Fibroblast of the aortic adventitia (primary cell): ENCODE measurements at places on chromosomes 4 and X.
A peak's percentile ranks its signal among the peaks of the same experiment; 100 is the strongest.

DNA sequence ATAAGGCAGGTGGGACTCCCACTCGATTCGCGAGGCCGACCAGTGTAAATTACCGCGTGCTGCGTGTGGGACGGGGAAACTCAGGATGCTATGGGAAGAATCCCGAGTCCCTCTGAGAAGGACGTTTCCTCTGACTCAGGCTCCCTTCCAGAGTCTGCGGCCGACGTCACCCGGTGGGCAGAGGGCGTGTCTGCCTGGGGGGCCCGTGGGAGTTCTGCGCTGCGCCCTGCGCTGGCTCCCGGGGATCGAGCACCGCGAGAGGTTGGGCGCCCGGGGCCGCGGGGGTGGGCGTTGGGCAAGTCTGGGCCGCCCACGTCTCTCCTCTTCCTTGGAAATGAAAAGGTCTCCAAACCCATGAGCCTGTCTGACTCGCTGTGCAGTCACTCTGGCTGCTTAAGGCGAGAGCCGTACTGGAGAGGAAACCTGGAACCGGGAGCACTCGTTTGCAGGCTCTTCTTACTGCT lies 568 bp downstream of the NIPAL1 start:
- peak; percentile 58 for DNase-seq

GRCh38 chr4:82599336-82599735 lies 37.5 kb upstream of the TMEM150C start:
- DNase-seq, result no peak

GRCh38 chr4:80219301-80220025 lies 22.2 kb downstream of the PRDM8 start:
- DNase-seq, result peak; percentile 56

DNA sequence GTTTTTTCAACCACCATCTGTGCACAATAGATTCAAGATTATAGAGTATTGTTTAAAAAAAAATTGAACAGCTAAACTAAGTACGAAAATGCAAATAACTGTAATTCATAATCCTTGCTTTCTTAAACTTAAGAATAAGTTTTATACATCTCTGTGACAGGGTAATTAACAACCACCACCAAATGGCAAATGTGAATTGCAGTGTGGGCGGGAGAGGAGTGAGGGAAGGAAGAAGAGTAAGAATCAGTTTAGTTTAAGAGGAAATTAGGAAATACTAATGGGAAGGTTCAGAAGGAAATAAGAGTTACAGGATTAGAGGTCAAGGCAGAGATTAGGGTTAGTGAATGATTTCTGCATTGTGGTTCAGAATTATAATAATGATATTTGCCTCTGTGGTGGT lies 430.9 kb downstream of the SPRY1 start:
- no peak for DNase-seq

- peak; percentile 76 for DNase-seq
These were observed 37.9 kb upstream of the PAPSS1 start for GRCh38 chr4:107757864-107758476.

DNA sequence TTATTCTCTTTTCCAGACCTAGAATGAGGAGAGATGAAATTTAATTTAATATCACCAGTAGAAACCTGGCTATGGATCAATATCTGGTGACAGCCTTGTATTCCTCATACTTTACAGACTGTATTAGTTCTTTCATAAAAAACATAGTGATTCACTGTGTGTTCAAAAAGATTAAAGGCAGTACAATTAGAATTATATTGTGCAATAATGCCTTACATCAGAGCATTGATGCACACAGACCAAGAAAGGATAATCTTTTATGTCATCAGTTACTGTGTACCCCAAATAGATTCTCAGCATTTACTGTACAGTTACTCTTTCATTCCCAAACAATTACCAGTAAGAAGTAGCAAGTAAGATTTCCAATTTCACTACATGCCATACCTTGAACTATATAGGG lies 260.5 kb upstream of the ANXA10 start:
- peak; percentile 13 for DNase-seq

- DNase-seq, result no peak
These were observed 16.6 kb upstream of the ERCC6L start for GRCh38 chrX:72255445-72255844.

DNA sequence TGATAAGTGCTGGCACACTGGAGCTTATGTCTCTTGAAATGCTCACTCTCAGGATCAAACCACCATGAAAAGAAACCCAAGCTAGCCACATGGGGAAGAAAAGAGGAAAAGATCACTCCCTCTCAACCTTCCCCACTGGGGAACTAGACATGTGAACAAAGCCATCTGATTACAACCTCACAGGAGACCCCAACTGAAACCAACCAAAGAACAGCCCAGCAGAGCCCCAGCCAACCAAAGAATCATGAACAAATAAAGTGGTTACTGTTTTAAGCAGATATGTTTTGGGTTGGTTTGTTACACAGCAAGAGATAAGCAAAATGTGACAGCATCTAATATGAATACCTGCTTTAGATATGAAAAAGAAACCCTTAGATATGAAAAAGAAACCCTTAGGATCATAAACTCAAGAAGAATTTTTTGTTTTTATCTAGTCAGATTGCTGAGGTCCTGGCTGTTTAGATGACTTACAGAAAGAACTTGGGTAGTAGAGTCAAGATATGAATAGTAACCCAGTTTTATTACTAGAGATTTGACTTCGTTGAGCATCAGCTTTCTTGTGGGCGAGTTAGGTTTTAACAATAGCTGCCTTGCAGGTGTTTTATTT lies 23.7 kb upstream of the TLR7 start:
- DNase-seq, result no peak

GRCh38 chr4:87363552-87363951 lies 27.4 kb downstream of the HSD17B11 start:
- DNase-seq, result peak; percentile 37

DNA sequence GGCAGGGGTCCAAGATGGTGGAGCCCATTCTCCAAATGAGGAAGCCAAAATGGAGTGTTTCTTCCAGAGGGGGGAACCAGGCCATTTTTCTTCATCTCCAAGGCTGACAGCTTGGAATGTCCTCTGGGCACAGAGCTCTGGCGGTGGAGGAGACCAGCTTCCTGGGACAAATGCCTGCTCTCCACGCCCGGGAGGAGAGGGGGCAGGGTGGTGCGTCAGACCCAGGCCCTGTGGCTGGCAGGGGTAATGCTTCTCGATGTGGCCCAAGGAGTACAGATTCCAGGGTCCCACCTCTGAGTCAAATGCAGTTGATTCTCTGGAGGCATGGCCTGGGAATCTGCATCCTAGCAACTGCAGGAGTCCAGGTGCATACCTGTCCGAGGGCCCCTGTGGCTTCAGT lies 44.6 kb upstream of the ADRA2C start:
- no peak for DNase-seq

DNA sequence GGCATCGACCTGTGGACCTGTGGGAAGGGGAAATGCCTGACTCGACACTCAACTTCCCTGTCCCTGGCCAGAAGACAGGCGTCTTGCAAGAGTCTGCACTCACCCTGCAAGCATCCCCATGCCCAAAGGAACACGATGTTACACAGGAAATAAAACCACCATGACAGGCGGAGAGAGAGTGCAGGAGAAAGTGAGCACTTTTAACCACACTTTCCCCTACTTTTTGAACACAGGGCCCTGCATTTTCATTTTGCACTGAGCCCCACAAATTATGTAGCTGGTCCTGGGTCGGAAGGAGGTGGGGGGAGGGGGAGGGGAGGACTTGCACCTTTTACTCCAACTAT lies 13.8 kb upstream of the MAN2B2 start:
- DNase-seq, result no peak
